ENCODE measurements at places on chromosomes 2 and 18.

GRCh38 chr2:189541591-189541990 lies 39.0 kb downstream of the SLC40A1 start:
- no peak for DNase-seq

DNA sequence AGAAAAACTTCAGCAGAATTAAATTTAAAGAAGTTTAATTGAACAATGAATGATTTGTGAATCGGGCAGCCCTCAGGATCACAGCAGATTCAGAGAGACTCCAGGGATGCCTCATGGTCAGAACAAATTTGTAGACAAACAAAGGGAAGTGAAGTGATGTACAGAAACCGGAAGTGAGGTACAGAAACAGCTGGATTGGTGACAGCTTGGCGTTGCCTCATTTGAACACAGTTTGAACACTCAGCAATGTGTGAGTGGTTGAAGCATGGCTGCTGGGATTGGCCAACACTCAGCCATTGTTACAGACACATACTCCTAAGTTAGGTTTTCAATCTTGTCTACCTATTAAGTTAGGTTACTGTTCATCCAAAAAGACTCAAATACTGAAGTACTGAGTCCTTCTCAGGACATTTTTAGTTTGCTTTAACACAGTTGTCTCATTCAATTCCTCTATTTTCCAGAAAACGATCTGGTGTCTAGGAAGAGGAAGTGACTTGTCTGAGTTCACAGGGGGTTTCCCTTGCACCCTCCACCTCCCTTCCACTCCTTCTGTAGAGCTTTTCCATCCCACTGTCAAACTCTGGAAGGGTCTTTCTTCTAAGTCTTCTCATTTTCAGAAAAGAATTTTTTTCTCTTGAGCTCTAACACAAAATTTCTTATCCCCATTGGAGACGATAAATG lies 137.9 kb downstream of the SLC4A3 start:
- DNase-seq = no peak

DNA sequence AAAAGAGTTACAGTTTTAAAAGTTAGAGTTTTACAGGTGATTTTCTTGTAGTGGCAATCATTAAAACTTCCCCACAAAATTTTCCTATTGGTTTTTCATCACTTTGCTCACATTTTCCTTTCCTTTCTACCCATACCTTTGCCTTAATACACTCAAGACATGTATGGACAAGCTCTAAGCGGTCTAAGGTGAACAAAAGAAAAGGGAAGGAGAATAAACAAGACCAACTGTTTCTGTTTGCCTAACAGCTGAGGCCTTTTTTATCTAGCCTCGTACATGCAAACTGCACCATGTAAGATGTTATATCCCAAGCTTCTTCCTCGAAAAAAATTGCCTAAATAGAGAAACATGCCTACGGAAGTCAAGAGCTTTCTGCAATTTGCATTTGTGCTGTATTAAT lies 33.9 kb upstream of the TBC1D8 start:
- DNase-seq = no peak

DNA sequence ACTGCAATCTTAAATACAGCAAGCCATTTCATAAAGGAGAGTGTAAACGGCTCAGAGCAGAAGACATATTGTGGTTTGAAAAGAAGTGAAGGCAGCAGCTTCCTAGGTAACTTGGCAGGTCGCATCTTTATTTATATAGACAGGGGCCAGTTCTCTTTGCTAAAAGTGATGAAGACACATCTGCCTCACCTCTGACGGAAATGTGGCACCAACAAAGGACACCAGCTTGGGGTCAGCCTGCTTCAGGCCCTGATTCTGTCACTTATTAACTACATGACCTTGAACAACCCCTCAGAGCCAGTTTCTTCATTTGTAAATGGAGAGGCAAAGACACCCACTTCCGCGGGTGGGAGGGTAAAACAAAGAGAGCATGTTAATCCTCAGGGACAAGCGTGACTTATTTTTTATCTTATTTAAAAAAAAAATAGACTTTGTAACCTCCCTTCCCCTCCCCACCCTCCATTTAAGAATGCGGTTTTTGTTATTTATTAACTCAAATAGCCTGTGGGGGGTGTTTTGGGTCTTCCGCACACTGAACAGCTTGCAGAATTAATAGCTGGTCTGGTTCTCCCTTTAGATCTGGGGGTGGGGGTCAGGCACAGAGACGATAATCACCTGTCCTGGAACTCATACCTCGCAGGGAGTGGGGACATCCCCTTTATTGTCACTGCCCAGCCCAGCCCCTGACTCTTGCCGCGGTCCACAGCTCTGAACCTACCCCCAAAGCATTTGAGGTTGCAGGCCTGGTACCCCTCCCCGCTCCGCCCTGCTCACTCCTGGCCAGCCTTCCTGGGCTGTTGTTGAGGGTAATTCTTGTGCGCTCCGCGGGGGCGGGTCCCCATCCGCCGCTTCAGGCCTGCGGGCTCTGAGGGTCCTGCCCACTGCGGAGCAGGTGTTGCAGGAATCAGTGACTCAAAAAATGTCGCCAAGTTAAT lies 64.2 kb upstream of the TMEM17 start:
- DNase-seq = no peak

Measured in stimulated activated CD8-positive, alpha-beta memory T cell treated with anti-CD3 and anti-CD28 coated beads, Interleukin-15, amount 100 ng/mL, for 4 hours (primary cell).